ENCODE measurements at places on chromosomes 2 and 18.

- no peak for DNase-seq
Observed at GRCh38 chr2:99810225-99810624, 320.4 kb upstream of the REV1 start.

DNA sequence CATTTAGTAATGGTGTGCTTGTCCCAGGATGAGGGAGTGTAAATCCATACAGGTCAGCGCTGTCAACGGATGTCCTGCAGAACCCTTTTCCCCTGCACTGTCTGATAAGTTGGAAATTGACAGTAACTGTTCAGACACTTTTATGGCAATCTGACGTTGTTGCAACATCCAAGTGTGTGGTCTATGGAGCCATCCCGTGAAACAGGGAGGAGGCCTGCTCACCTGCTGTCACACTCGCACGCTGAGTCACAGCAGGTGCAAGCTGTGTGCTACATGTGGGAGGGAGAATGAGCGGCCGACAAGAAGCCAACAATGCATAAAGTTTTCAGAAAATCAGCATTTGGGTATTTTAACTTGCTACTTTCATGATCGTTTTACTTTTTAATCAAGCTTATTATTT is 43.7 kb upstream of the RMDN2 start:
- no peak for DNase-seq

DNA sequence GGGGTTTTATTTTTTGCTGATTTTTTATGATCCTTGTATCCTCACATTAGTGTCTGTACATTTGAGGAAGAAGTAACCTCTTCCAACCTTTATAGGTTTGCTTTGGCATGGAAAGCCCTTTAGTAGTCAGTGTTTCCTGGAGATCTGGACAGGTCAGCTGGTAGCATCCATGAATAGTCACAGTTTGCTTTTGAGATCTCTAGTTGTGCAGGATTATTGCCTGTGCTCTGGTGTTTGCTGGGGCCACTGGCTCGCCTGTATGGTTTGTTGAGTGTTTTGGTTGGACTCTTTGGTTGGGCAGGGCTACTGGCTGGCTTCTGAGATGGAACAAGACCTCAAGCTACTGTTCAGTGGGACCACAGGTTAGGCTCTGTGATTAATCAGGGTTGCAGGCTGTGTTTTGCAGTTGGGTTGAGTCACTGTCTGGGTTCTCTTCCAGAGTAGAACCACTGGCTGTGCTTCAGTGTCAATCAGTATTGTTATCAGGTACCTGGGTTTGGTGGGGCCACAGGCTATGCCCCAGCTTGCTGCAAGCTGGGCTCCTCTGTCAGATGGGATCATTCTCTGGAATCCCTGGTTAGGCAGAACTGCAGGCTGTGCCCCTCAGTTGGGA is 20.0 kb downstream of the SP140L start:
- DNase-seq, result no peak

GRCh38 chr18:65755616-65756015 is 4.8 kb downstream of the CDH7 start:
- no peak for DNase-seq

- no peak for DNase-seq
Observed at GRCh38 chr2:239008004-239008403, 160.1 kb downstream of the TWIST2 start.

Data from effector CD4-positive, alpha-beta T cell (primary cell).